ENCODE measurements at places on chromosomes 3 and 15.

- no peak for DNase-seq
Measured at GRCh38 chr3:74713977-74714376, 99.5 kb upstream of the CNTN3 start.

DNA sequence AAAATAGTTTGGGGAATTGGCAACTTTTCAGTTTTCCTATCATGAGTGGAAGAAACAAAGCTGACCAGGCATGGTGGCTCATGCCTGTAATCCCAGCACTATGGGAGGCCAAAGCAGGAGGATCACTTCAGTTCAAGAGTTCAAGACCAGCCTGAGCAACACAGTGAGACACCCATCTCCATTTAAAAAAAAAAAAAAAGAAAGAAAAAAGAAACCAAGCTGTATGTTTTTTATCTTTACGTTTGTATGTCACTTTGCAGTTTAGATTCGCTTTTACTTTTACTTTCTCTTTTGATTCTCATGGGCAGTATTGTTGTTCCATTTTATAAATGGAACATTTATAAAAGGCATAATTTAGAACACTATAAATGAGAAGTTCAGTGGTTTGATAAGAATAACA lies 31.2 kb upstream of the TNIK start:
- no peak for DNase-seq

DNA sequence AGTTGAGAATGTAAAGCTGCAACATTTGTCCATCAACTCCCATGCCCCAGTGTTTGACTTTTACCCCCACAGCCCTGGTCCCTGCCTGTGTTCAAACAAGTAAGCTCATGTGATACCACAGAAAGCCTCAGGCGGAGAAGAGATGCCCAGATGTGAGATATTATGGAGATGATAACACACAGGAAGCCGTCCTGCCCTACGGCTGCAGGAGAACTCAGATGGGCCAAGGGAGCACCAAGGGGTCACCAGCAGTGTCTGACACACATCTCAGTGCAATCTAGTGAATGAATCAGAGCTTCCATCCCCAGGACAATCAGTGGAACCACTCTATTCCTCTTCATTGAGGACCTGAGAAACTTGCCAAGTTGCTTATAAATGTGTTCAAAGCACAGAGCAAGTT lies 14.0 kb upstream of the SPINK8 start:
- no peak for DNase-seq

- peak; percentile 14 for DNase-seq
Measured at GRCh38 chr3:168040607-168041208, 55.0 kb downstream of the GOLIM4 start.

DNA sequence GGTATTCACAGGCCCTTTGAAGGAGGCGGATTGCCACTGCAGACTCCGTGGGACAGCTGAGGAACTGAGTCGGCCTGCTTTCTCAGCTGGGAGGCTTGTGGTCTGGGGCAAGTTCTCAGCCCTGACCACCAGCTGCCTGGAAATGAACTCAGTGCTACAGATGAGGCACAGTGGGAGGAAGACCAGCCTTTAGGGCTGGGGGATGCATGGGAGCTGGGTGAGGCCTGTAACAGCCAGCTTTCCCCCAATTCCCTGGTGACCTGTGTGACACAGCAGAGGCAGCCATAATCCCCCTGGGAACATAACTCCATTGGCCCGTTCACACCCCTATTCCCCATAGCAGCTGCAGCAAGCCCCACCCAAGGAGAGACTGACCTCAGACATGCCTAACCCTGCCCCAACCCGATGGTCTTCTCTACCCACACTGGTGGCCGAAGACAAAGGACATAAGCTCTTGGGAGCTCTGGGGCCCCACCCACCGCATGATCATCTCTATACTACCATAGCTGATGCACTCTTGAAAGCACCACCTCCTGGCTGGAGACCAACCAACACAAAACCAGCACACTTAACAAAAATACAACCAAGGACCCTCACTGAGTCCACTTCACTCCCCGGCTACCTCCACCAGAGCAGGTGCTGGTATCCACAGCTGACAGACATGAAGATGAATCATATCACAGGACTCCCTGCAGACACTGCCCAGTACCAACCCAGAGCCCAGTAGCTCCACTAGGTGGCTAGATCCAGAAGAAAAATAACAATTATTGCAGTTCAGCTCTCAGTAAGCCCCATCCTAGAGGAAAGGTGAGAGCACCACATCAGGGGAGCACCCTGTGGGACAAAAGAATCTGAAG lies 24.9 kb downstream of the ZMAT3 start:
- DNase-seq: no peak

- no peak for DNase-seq
Measured at GRCh38 chr3:17033516-17034168, 148.9 kb downstream of the PLCL2 start.

DNA sequence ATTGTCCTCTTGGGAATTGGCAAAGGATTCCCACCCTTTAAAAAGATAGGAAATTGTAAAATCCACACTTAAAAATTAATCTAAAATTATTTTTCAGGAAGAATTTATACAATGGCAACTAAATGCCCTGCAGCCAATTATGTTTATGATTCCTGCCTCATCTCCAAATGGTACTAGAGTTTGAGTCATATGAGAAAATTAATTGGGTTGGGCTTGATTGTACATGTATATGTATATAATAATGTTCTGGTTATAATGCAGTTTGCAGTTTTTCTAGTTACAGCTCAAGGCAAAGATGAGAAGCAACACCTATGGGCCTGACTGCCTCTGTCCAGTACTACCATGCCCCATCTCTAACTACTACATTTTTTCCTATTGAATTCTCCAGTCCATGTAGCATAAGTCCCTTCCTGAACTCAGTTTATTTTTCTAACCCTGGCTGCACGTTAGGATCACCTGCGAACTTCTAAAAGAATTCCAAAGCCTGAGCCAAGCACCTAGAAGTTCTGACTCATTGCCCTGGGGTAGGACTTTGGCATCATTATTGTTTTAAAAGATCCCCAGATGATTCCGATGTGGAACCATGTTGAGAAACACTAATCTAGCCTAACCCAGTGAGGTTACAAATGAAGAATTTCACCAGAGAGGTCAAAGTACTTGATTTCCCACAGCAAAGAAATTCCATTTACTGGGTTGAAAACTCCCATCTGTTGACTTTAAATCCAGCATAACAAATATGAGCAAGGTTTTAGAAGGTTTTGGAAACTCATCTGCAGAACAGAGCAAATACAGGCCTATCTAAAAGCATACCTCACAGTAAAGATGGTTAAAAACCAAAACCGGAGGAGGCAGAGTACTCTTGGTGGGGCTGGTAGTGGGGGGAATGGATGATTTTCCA lies 19.4 kb downstream of the TGFBR2 start:
- no peak for DNase-seq

DNA sequence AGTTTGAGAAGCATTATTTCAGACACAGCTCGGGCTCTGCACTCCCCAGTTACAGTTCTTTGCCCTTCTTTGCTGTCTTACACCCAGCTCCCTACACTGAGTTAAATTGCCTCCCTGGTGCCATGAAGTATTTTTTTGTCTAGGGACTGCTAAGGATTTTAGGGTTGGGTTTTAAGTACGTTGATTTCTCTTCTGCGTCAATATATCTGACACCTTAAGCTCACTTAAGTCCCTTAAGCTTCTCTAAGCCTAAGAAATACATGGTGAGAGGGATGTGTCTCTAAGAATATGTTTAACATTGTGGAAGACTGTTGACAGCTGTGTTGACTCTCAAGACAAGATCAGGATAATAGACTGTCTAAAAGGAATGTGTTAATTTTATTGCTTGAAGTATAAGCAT lies 400.5 kb downstream of the PTPRG start:
- no peak for DNase-seq

DNA sequence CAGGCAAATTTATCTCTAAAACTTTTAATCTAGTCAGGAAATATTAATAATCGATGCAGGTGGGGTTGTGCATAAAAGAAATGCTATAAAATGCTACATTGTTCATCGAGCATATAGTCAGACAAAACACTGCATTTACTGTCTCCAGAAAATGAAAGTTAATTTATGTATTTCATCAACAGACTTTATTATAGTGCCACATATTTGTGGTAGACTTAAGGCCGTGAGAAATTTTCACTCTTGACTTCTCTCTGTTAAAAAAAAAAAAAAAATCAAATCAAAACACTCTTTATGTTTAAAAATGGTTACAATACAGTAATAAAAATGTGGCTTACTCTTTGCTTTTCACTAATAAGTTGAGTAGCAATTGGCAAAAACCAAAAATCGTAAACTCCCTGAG lies 67.4 kb downstream of the RBMS3 start:
- no peak for DNase-seq

GRCh38 chr3:12155828-12156227 lies 2.9 kb downstream of the TIMP4 start:
- no peak for DNase-seq

- no peak for DNase-seq
Measured at GRCh38 chr3:30643763-30644462, 37.5 kb downstream of the TGFBR2 start.

- no peak for DNase-seq
Measured at GRCh38 chr3:45034612-45035252, 8.6 kb downstream of the CLEC3B start.

DNA sequence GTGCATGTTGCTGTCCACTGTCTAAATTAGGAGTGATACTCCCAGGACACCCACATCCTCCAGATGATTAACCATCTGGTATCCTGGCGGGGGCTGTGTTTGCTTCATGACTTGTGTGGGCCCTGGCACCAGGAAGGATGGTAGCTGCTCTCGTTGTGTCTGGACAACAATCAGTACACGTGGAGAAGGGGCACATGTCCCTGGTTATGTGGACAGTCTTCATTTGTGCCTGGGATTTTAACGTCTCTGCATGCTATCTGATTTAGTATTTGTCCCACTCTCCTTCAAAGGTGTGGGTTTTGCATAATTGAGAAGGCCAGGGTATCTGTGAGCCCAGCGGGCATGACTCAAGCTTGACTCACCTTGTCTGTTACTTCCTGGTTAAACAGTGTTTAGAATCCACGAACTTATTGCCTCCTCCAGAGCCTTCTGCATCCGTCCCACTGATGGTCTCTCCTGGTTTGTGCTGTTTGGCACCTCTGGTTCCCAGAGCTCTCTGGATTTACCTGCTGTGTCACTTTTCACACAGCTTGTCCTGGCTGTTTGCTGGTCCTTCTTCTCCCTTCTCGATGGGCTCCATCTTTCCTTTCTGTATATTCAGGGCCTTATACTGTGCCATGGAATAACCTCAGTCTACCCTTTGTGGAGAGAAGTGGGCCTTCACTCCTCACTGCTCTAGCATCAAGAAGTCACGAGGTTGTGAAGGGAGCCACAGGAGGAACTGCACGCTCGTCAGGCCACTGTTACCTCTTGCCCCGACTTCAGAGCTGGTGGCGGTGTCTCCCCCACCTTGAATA lies 32.5 kb downstream of the ARNT2 start:
- DNase-seq: peak; percentile 25

GRCh38 chr3:51245867-51246266 lies 139.2 kb upstream of the MANF start:
- DNase-seq: no peak

GRCh38 chr3:12473511-12473910 lies 10.8 kb upstream of the TSEN2 start:
- DNase-seq: no peak
